Osteocyte (in vitro differentiated cells): ENCODE measurements at places on chromosomes 12 and 14. TPM values are rescaled to one million over a fixed set of nuclear protein-coding genes. Genes with fewer than 3 reads are reported as not detected.

INHBE gene
- 1.0 and 1.3 TPM in 2 replicates for total RNA-seq

FAM186B gene
- total RNA-seq = 0.30 and 0.50 TPM in 2 replicates

WSCD2 gene
- 0.86 and 0.89 TPM in 2 replicates for total RNA-seq

PARP11 gene
- total RNA-seq = 6.7 and 8.7 TPM in 2 replicates

NXPH4 gene
- 62.6 and 63.8 TPM in 2 replicates for total RNA-seq

CLEC1B gene
- total RNA-seq = not detected in 2 replicates

SPIC gene
- total RNA-seq = not detected in 2 replicates

CLEC2B gene
- not detected in 2 replicates for total RNA-seq

BDKRB2 gene
- total RNA-seq = 0.31 and 0.40 TPM in 2 replicates
